ENCODE measurements at places on chromosomes 5 and 9. TPM values are rescaled to one million over a fixed set of nuclear protein-coding genes. Genes with fewer than 3 reads are reported as not detected.

Gene NXNL2
- total RNA-seq, result 8.7 TPM

DNA sequence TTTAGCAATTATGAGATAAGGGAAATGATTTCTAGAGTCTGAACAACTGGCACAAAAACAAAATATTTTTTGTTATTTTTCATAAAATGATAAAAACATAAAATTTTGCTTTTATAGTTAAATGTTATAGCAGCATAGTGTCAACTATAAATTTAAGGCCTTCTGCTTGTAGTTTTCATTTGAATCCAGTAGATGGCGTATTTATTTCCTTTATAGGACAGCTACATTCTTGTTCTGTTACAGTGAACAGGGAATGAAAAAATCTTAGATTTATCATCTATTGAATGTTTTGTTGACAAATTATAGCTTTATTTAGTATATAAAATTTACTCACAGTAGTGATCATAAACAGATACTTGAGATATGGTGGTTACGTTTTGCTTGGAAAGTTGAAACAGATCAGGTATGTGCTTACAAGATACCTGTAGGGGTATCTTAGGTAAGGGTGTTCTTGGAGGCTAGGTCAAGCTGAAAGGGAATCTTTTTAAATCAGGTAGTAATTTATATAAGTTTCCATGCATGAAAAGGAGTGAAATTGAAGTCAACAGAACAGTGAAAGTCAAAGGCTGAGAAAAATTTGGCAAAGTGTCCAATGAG is 239.3 kb upstream of the GRIN3A start:
- no peak for DNase-seq

- DNase-seq, result no peak
These were observed 129.1 kb upstream of the FBN2 start for GRCh38 chr5:128667152-128667551.

Gene IFNE
- total RNA-seq, result 4.7 TPM

- DNase-seq, result no peak
These were observed 186.2 kb downstream of the SNX18 start for GRCh38 chr5:54703565-54704255.

GRCh38 chr5:38615981-38616451 is 59.6 kb upstream of the LIFR start:
- no peak for DNase-seq

GRCh38 chr9:16794871-16795639 is 75.4 kb downstream of the BNC2 start:
- no peak for DNase-seq

DNA sequence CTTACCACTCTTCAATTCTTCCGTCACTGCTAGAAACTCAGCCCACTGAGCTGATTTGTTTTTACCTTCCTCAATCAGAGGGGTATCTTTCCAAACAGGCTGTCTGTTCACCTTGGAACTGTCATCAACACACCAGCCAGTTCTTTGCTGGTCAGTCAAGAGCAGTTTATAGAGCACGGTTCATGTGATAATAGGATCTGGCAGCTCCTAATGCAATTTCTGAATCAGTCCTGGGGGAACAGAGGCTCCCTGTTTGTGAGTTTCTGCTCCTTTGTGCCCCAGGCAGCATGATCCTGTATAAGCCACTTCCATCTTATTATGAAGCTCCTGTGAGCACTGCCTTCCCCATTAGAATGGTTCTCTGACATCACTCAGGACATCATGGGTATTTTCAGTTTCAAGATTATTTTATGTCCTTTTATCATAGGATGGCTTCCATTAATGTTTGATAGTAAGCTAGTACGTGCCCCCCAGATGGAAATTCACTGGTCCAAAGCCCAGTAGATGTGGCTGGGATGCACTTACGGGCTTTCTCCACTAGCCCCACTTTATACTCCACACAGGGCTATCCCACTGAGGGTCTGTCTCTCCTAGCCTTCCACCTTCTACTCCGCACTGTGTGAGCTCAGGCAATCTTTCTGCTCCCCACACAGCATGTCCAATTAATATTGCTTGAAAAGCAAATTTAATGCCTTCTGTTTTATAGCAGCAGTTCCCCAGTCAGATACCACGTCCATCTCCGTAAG is 85.5 kb upstream of the SPIN1 start:
- DNase-seq, result no peak

DNA sequence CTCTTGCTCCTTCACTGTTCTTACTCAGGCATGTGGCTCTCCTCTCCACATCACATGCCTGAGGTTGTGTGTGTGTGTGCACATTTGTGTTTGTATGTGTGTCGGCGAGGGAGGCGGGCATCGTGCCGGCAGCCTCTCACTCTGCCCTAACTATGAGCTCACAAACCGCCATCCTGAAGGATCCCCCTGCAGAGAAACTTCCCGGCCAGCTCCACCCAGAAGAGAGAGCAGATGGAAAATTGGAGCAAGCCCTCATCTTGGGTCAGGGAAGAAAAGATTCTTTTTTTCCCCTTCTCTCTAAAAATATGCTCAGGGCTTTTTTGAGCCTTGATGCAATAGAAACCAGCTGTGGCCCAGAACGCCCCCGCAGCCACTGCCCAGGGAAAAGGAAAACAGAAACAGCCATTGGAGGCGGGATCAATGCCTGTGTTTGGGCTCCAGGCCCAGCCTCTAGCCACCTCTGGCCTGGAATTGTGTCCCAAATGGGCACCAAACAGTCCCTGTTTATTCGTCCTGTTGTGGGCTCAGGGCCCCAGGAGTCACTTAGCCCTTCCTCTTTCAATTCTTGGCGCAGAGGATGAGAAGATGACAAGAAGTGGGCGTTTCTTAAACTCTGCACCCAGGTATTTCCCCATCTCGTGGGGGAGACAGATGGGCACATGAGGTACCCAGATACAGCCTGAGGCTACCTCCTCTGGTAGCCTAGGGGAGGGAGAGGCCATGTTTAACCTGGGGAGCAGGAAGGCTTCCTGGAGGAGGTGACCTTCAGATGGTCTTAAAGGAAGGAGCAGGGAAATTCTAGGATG is 151.5 kb downstream of the RGS3 start:
- DNase-seq, result no peak

GRCh38 chr5:1784197-1785050 is 15.2 kb downstream of the MRPL36 start:
- no peak for DNase-seq
